ENCODE measurements at places on chromosomes 5 and 9. TPM values are rescaled to one million over a fixed set of nuclear protein-coding genes. Genes with fewer than 3 reads are reported as not detected.
A peak's percentile ranks its signal among the peaks of the same experiment; 100 is the strongest.

DNA sequence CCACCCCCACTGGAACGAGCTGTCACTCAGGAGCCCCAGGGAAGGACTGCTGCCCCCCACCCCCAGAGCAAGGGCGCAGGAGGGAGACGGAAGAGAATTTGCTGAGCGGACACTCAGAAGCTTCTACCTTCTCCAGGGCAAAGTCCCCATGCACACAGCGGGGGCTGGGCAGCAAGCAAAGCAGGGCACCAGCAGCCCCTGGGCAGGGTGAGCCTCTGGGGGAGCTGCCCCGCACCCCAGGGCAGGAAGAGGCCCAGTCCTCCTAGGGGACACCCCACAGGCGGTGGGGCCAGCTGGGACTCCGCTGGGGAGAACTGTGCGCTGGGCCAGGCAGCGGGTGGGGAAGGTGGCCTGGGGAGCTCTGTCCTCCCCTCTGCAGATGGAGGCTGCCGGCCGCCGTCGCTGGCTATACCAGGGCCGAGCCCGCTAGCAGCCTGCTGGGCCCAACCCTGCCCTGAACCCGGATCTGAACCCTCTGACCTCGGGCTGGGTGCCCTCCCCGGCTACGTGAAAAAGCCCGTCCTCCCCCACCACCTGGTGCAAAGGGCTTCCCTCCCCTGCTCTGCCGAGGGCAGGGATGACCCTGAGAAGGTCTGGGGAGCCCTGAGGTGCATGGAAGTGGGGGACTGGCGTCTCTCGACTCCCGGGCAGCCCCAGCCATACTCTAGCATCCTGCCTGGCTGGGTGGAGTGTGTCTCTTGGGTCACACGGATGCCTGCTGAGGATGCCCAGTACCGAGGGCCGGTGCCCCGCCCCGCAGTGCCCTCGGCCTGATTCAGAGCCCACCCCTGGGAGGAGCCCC, 597 bp upstream of the SLC34A3 start:
- DNase-seq = no peak
- H3K36me3 ChIP-seq = no peaks in the 10 kb centered on the region
- H3K4me3 ChIP-seq = no peak overlapping the region
- peaks cover 34% of the 10 kb centered on the region for H3K4me1 ChIP-seq

Gene CDH6
- total RNA-seq = 1.5 TPM

DNA sequence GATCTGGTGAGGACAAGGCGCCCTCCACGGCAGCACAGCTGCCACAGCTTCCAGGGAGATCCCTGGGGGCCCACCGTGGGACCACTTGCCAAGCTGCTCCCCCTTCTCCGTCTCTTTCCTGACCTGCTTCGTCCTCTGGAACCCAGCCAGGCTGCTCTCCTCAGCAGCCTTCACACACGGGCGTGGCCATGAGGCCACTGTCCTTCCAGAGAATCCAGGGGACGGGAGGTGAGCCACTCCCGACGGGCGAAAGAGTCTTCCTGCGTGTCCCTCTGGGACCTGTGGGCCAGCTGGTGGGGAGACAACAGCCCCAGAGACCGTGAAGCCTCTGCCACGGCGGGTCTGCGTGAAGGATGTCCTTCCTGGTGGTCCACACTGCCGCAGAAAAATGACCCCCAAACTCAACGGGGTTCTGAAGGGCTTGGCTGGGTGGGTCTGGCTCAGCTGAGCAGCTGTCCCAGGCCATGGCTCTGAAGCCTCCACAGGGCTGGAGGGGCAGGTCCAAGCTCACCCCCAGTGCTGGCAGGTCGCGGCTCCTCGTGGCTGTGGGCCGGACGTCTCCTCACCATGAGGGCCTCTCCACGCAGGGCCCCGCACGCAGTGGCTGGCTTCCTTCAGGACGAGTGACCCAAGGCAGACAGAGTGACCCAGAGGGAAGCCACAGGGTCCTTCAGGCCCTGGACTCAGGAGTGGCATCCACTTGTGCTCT, 47.4 kb upstream of the NKD2 start:
- no peaks in the 10 kb centered on the region for H3K36me3 ChIP-seq
- no peak overlapping the region for H3K4me3 ChIP-seq
- H3K4me1 ChIP-seq = peaks cover 22% of the 10 kb centered on the region
- DNase-seq = no peak

Gene UQCRQ
- total RNA-seq = 160 TPM

DNA sequence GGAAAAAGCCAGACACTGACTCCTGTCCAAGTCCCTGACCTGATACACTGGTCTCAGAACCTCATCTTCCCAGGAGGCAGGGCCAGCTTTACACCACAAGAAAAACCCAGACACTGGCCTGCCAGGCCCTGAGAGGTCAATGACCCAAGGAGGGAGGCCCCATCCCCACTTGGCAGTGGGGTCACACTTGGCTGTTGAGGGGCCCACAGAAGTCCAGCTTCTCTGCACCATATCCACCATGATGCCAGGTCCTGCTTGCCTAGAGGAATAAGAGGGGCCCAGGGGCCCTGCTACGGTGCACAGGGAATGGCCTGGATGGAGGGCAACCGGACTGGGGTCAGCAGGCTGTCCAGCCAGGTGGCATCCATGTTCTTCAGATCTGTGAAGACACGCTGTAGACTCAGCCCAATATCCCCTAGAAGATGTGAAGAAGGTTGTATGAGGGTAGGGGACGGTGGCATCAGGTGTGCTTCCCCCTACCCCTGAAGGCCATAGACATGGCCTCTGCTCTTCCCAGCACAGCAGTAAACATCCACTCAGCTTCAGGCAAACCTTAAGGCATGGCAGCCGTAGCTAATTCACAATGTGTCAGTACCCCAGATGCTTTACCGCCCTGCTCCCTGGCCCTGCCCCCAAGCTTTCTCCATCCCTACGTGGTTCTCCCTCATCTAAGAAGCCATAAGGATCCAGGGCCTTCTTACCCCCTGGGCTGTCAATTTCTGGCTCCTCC, 6.7 kb downstream of the IRF1 start:
- no peak overlapping the region for H3K4me3 ChIP-seq
- no peak for DNase-seq
- H3K36me3 ChIP-seq = peaks cover 73% of the 10 kb centered on the region

Gene RNF183
- total RNA-seq = 6.0 TPM

DNA sequence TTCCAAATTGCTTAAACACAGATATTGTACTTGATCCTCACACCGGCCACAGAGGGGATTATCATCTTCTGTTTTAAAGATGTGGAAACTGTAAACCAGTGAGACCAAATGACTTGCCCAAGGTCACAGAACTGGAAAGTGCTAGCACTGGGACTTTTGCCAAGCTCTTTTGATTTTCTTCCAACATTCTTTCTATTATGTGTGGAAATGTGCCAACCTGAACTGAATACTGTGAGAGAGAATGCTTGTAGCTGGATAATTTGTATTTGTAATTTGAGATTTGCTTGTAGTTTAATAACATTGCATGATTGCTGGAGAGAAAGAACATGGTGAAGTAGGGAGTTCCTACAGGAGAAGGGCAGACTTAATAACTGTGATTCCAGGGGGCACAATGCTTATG, 977.9 kb upstream of the NUDT12 start:
- H3K4me3 ChIP-seq = no peak overlapping the region
- DNase-seq = no peak
- H3K27ac ChIP-seq = no peak overlapping the region
- no peaks in the 10 kb centered on the region for H3K4me1 ChIP-seq

- H3K27me3 ChIP-seq = no peaks in the 10 kb centered on the region
- H3K4me1 ChIP-seq = peaks cover 19% of the 10 kb centered on the region
- H3K27ac ChIP-seq = no peak overlapping the region
- no peak overlapping the region for H3K4me3 ChIP-seq
These were observed 1.9 kb upstream of the GM2A start for GRCh38 chr5:151251001-151251551.

GRCh38 chr9:129225815-129226214, 47.8 kb upstream of the IER5L start:
- H3K4me3 ChIP-seq = no peak overlapping the region
- peaks cover 5% of the 10 kb centered on the region for H3K4me1 ChIP-seq
- peak overlapping the region; percentile 10 for H3K27ac ChIP-seq
- no peaks in the 10 kb centered on the region for H3K27me3 ChIP-seq

DNA sequence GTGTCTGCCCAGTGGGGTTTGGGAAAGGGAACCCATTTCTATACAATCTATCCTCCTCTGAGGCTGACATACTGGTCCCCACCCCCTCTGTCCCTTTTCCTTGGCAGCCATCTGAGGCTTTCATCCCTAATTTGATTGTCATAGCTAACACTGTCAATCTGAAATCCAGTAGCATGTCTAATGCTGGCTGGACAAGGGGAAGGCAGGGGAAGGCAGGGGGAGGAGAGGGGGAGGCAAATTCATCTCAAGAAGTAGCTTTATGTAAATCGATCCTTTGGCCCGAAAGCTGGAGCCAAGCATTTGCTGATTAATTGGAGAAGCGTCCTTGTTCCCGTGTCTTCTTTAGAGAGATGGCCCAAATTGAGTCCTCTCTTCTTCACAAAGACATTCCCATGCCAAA, 314.1 kb upstream of the PANK3 start:
- no peaks in the 10 kb centered on the region for H3K4me1 ChIP-seq
- no peak overlapping the region for H3K27ac ChIP-seq
- H3K4me3 ChIP-seq = no peak overlapping the region
- H3K36me3 ChIP-seq = no peaks in the 10 kb centered on the region
- DNase-seq = no peak

Gene PCDHB11
- 0.26 TPM for total RNA-seq

GRCh38 chr9:121285835-121286687, 18.1 kb downstream of the GSN start:
- DNase-seq = no peak
- no peaks in the 10 kb centered on the region for H3K36me3 ChIP-seq
- no peaks in the 10 kb centered on the region for H3K27me3 ChIP-seq
- H3K27ac ChIP-seq = peak overlapping the region; percentile 100
- peaks cover 100% of the 10 kb centered on the region for H3K4me1 ChIP-seq
